ENCODE measurements at places on chromosomes 13 and 19.

DNA sequence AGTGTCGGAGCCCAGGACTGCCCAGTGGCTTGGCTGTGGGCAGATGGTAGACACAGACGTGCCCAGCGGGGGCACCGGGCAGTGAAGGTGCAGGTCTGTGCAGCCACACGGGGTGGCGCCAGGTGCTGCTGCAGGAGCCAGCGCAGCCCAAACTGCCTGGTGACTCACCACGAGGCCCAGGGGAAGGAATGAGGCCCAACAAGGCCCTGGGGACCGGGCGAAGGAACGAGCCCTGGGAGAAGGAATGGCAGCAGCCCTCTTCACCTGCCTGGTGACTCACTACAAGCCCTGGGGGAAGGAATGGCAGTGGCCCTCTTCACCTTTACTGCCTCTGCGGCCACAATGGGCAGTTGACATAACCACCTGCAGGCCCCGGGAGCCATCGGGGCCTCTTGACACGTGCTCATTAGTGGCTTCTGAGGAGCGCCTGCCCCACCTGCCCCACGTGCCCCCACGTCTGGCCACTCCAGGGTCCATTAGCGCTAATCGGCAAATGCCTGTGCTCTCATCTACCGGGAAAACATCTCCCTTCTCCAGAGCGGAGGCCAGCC is 9.3 kb downstream of the MED16 start:
- no peak for DNase-seq

GRCh38 chr13:23845105-23845725 is 44.0 kb downstream of the MIPEP start:
- DNase-seq: no peak

DNA sequence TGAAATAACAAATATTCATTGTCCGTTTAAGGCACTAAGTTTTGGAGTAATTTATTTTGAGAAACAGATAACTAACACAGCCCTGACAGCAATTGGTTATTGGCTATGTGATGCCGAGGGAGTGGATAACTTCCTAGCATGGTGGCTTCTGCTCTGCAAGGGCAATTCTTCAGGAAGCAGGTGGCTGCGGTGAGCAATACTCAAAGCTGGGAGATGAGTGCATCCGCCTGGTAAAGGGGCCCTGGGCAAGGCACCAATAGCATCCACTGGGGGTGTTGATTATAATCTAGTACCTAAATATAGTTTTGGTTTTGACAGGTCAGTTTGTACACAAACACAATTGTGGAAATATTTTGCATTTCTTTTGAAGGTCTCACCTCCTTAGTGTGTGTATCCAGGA is 41.0 kb downstream of the CCDC70 start:
- DNase-seq: no peak

- DNase-seq: no peak
Observed at GRCh38 chr19:47444388-47444821, 25.1 kb upstream of the MEIS3 start.

- no peak for DNase-seq
Observed at GRCh38 chr19:50838239-50838638, 4.9 kb upstream of the KLK15 start.

GRCh38 chr13:103012646-103013045 is 53.6 kb downstream of the SLC10A2 start:
- no peak for DNase-seq

GRCh38 chr13:97058391-97058790 is 64.1 kb upstream of the OXGR1 start:
- no peak for DNase-seq

DNA sequence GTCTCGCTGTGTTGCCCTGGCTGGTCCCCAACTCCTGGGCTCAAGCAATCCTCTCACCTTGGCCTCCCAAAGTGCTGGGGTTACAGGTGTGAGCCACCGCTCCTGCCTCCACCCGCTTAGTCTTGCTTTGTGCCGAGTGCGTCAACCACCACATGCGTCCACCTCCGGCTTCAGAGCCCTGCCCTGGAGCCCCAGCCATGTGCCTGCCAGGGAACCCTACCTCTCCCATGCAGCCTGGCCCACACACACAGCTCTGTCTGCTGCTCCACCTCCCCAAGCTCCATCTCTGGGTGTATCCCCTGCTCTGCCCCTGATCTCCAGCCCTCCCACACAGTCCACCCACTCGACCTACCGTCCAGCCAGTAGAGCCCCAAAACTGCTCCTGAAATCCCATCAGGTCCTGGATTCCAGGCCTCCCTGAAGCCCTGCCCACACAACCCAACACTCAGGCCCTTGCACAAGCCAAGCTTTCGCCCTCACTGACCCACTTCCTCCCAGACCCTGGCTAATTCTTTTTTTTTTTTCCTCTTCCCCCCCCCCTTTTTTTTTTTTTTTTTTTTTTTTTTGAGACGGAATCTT is 9.6 kb downstream of the CYP2F1 start:
- DNase-seq: no peak

DNA sequence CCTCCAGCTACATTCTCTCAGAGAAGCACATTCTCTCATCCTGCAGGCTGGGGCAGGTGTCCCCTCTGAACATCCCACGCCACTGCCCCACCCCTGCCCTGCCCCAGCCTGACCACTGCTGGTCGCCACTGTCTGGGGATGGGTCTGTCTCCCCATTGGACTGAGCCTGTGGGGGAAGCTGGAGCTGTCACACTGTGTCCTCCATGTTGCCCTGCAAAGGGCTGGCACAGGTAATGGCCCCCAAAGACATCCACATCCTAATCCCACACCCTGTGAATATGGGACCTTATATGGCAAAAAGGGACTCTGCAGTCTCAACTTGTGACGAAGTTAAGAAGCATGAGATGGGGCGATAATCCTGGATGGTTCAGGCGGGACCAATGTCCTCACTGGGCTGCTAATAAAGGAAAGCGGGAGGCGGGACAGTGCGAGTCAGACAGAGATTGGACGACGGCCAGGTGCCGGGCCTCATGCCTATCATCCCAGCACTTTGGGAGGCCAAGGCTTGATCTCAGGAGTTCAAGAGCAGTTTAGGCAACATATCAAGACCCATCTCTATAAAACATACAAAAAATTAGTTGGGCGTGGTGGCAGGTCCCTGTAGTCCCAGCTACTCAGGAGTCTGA is 9.1 kb downstream of the AP2S1 start:
- DNase-seq: no peak

- DNase-seq: no peak
Observed at GRCh38 chr13:86862137-86862536, 809.0 kb upstream of the SLITRK5 start.

- DNase-seq: no peak
Observed at GRCh38 chr13:106078191-106078590, 457.3 kb downstream of the EFNB2 start.
